Adipose tissue (tissue), 3 donors: ENCODE measurements at places on chromosomes 5 and 9. TPM values are rescaled to one million over a fixed set of nuclear protein-coding genes. Genes with fewer than 3 reads are reported as not detected.

Gene GPX3
- 7,652 TPM for polyA plus RNA-seq

Gene TRIP13
- 0.58 TPM for polyA plus RNA-seq

Gene ARRDC3
- 15.2 TPM for polyA plus RNA-seq

Gene AIF1L
- polyA plus RNA-seq: 46.2 TPM

Gene FGF10
- 3.5 TPM for polyA plus RNA-seq

Gene ADGRD2
- polyA plus RNA-seq: not detected

Gene SH3GLB2
- 55.2 TPM for polyA plus RNA-seq

Gene MARCHF11
- polyA plus RNA-seq: not detected

Gene SPATA31D4
- polyA plus RNA-seq: not detected

Gene HTR4
- not detected for polyA plus RNA-seq

Gene SLC6A3
- 0.15 TPM for polyA plus RNA-seq

Gene NMUR2
- not detected for polyA plus RNA-seq

Gene QRFP
- 0.03 TPM for polyA plus RNA-seq

Gene MAN1B1
- 31.2 TPM for polyA plus RNA-seq

Gene SKIC3
- 20.0 TPM for polyA plus RNA-seq

Gene NRARP
- 5.9 TPM for polyA plus RNA-seq

Gene PSD2
- 0.11 TPM for polyA plus RNA-seq

Gene FCN2
- polyA plus RNA-seq: 0.84 TPM

Gene SPATA31E1
- not detected for polyA plus RNA-seq

Gene PCDHB2
- 0.74 TPM for polyA plus RNA-seq

Gene PRDM9
- polyA plus RNA-seq: not detected

Gene C9orf72
- polyA plus RNA-seq: 4.3 TPM

Gene PCDHAC2
- polyA plus RNA-seq: 0.28 TPM

Gene ASB6
- 8.9 TPM for polyA plus RNA-seq

Gene LTC4S
- polyA plus RNA-seq: 13.2 TPM

Gene ACTL7B
- not detected for polyA plus RNA-seq

Gene IFNA14
- not detected for polyA plus RNA-seq

Gene SHISAL2B
- polyA plus RNA-seq: 7.0 TPM

Gene GAPT
- polyA plus RNA-seq: 1.0 TPM

Gene SMIM27
- polyA plus RNA-seq: 14.4 TPM
